Natural killer cell (primary cell): ENCODE measurements at places on chromosomes 2 and 18.

DNA sequence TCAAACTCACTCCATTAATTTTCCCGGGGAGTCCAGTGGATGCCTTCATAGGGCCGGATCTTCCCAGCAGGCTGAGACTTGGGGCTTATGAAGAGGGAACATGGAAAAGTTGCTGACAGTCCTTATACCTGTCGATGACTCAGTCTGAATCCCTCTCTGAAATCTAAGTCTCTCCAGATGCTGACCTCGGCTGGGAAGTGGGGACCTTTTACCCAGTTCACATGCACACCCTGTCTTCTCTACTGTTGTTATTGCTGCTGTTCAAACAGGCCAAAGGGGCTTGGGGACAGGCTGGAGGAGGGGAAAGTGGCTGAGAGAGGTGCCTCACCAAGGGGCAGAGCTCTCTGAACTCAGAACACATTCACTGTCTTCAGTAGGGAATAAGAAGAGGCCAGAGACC is 4.1 kb upstream of the TNP1 start:
- DNase-seq: no peak

- DNase-seq: no peak
These were observed 148.1 kb downstream of the ZNF407 start for GRCh38 chr18:74745633-74746403.

- DNase-seq: no peak
These were observed 51.3 kb downstream of the NTSR2 start for GRCh38 chr2:11618708-11619062.

DNA sequence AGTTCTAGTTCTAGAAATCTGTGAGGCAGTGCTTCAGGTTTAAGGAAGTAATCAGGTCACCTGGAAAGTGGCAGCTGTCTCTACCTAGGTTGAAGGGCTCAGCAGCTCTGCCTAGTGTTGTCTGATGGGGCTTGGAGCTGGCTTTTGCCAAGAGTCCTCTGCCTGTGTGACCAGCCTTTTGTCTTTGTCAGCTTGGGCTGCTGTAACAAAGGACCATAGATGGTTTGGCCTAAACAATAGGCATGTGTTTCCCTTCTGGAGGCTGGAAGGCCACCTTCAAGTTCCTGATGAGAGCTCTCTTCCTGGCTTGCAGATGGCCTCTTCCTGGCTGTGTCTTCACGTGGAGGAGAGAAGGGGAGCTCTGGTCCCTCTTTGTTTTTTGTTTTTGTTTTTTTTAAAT is 13.3 kb downstream of the UBE2F start:
- no peak for DNase-seq

DNA sequence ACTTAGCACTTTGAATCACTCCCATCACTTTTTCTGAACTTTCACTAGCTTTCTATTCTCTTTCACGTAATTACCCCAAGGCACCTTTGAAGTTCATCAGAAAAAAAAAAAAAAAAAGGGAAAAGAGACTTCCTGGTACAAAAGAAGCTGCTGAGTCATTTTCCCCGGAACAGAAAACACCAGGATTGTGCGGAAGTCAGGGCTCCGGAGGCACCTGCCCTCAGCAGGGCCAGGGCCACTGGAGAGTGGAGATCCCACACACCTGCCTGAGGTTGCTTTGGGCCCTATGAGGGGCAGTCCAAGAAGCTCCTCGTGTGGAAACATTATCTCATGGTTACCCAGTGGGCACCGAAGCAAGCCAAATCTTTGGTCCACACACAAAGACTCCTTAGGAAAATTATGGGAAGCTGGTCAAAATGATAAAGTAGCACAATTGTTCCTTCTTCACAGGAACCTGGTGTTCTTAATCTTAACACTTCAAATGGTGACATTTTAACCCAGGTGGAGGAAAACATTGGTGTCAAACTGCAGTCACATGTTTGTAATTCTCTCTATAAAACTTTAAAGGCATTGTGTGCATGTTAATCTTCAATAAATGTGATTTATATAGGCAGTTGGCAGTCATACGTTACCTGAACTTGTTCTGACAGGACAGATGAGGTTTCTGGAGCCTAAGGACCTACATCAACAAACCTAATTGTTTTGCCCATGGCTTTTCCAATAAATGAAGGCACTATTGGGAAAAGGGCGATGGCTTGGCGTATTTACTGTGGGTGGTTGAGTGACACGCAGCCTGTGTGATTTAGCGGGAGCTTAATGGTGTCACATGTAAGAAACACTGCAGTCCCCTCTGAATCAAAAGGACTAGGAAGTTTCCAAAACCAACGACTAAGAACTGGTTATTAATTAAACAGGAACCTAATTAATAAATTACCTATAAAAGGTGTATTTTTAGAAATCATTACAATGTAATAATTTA is 23.4 kb upstream of the FAM110C start:
- DNase-seq: no peak
